Metanephros (tissue), 2 donors: ENCODE measurements at places on chromosomes 5 and 9. TPM values are rescaled to one million over a fixed set of nuclear protein-coding genes. Genes with fewer than 3 reads are reported as not detected.

ACTBL2 gene
- not detected for total RNA-seq

FUT7 gene
- 0.35 TPM for total RNA-seq

SURF2 gene
- 22.6 TPM for total RNA-seq

SOHLH1 gene
- not detected for total RNA-seq

TMEM252 gene
- total RNA-seq: 5.7 TPM

PCDHGB2 gene
- 8.8 TPM for total RNA-seq

NIPSNAP3A gene
- total RNA-seq: 47.2 TPM

SEMA6A gene
- 56.8 TPM for total RNA-seq

TRIM7 gene
- total RNA-seq: 5.5 TPM

IRX4 gene
- total RNA-seq: 0.23 TPM
